SIG-M5 (cell line): ENCODE measurements at places on chromosomes 1 and 21.

- no peak for DNase-seq
Observed at GRCh38 chr1:226702957-226703831, 35.9 kb downstream of the ITPKB start.

DNA sequence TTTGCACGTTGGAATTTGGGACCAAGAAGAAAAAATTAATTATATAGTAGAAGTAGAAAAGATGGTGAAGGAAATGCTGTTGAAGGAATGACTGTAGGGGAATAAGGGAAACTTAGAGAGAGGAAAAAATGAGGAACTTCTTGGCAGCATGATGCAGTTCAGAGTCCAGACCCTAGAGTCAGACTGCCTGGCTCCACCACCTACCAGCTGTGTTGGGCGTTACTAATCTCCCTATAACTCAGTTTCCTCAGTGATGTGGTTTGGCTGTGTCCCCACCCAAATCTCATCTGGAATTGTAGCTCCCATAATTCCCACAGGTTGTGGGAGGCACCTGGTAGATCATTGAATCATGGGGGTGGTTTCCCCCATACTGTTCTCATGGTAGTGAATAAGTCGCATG is 1.3 kb upstream of the SELP start:
- no peak for DNase-seq

DNA sequence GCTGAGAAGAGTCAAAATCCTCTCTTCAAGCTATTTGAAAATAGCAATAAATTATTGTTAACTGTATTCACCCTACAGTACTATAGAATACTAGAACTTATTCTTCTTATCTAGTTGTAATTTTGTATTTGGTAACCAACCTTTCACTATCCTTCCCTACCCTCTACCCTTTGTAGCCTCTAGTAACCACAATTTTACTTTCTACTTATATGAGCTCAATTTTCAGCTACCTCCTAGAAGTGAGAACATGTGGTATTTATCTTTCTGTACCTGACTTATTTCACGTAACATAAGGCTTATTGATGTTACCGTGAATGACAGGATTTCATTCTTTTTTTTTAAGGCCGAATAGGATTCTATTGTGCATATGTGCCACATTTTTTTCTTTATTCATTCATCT is 30.0 kb downstream of the ZC3H11B start:
- no peak for DNase-seq

DNA sequence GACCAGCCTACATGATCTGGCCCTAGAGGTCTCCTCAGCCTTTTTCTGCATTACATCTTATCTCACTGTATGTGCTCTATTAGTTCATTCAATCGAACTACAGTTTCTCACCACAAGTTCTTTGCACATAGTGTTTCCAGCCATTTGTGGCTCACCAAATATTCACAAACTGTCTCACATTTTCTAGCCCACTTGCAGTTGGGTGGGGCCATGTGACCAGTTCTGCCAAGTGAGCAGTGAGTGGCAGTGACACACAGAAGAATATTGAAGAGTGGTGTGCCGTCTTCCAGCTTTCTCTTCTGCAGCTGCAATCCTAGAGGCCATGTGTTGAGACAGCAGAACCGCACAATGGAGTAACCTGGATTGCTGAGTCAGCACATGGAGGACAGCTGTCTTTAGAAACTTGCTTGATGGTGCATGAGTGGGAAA is 103.2 kb upstream of the ZNF644 start:
- DNase-seq: no peak

GRCh38 chr1:15610167-15610566 is 7.1 kb upstream of the DDI2 start:
- DNase-seq: no peak

DNA sequence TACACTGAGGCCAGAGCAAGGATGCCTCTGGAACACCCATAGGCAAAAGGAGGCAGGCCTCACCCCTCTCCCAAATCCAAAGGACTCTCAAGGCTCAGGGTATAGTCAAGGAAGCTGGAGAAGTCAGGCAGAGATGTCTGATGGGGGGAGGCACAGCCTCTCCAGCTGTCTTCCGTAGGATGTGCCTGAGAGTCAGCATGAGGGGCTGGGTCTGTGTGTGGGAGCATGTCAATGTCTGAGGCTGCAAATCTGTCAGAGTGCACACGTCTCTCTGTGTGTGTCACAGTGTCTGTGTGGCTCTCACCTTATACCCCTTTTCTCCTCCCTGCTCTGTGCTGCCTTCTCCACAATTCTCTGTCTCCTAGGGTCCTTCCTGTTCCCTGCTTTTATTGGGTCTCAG is 4.0 kb downstream of the HPCAL4 start:
- no peak for DNase-seq

DNA sequence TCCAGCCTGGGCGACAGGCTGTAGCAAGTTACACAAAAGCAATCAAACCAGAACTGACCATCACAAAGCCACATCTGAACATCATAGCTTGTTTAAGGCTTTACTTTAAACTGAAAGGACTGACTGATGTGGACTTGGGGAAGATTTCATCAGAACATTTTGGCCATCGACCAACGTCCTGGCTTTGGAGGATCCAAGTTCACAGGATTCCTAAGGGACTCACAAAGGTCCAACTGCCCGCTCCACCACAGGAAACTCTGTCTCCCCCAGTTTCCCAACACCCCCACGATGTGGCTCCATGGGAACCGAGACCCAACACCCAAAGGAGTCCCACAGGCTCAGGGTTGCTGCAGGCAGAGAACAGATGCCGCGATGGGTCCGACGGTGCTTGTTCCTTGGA is 9.3 kb downstream of the SSU72 start:
- no peak for DNase-seq

DNA sequence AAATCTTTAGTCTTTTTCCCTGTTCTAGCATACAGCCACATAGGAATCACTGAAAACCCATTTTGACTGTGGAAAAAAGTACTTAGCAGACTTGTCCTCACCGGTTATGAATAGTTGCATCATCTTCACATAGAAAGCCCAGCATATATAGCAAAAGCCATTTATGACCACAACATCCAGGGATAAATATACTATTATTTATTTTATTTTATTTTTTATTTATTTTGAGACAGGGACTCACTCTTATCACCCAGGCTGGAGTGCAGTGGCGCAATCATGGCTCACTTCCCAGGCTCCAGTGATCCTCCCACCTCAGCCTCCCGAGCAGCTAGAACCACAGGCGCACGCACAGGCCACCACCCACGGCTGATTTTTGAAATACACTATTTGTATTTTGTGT is 175.3 kb downstream of the GALNT2 start:
- DNase-seq: no peak

DNA sequence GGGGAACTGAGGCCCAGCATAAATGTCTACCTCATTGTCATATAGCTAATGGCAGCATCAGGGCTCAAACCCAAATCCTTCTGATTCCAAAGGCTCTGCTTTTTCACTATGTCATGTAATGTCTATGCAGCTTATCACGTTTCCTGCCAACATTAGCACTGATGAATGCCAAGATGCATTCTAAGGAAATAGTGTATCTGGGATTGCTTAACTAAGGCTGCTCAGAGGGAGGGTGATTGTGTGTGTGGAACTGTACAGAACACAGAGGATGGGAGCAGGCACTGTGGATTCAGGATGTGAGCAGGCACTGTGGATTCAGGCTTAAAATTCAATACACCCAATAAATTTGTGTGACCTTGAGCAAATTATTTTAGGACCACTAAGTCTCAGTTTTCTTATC is 456.4 kb upstream of the DEPDC1 start:
- DNase-seq: no peak

- DNase-seq: no peak
Observed at GRCh38 chr1:167198518-167199133, 22.1 kb upstream of the POU2F1 start.

DNA sequence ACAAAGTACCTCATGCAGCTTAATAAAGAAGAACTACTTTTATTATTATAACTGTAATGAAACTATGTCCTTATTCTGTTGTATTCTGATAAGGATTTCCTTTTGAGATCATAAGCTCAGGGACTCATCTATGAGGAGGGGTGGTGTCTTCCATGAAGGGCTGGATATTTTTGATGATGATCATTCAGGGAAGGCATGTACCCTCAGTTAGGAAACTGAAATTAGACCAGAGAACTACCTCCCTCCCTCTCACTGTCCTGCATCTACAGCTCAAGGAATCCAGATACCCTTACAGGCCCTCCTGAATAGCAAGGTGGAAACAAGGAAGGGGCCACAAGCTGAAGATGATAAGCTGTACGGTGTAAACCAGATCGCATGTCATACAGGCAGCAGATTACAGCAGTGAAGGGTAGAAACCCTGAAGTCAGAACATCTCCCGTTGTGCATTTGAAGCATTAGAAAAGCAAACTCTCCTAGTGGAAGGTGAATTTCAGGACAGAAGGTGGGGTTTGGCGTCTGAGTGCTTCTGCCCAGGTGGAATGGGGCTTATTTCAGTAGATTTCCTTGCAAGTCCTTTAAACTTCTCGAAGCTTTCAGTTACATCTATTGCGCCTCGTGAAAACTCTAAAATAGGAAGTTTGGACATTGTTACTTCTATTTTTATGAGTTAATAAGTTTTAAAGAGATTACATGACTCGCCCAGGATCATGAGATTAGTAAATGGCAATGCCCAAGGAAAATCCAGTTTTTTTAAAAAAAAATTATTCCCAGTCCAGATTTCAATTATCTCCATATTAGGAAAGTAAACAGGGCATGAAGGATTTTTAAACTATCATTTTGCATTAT is 101.1 kb upstream of the HNRNPU start:
- no peak for DNase-seq

DNA sequence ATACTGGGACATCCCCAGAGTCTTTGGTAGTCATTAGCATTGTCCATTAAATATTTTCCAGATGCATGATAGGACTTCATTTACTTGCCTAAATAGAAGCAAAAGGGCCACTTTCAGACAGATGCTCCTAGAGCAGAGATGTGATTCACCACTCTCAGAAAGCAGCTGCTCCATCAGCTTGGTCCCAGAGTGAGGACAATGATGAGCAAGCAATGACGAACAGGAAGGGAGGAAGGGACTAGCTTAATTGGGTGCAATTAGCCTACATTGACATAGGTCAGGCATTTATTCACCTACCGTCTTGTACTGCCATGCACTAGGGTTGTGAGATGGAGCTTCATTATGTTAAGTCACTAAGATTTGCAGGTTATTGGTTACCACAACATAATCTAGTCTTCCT is 85.1 kb upstream of the PLXNA2 start:
- DNase-seq: no peak

- no peak for DNase-seq
Observed at GRCh38 chr1:147815503-147815902, 55.1 kb upstream of the GJA5 start.

GRCh38 chr1:47827109-47827508 is 170.1 kb downstream of the TRABD2B start:
- no peak for DNase-seq

- DNase-seq: no peak
Observed at GRCh38 chr1:18637511-18637960, 6.9 kb downstream of the PAX7 start.

DNA sequence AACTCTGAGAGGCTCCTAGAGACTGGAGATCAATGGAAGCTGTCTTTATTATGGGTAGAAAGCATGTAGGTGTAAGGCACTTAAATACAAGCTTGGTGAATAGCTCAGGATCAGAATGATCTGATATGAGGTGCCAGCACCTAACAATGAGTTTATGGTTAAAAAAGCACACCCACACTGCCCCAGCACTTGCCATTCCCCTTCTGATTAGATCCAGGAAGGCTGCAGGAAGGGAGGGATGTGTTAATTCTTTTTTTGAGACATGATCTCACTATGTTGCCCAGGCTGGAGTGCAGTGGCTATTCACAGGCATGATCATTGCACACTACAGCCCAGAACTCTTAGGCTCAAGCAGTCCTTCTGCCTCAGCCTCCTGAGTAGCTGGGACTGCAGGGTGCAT is 71.8 kb upstream of the IVNS1ABP start:
- DNase-seq: no peak

DNA sequence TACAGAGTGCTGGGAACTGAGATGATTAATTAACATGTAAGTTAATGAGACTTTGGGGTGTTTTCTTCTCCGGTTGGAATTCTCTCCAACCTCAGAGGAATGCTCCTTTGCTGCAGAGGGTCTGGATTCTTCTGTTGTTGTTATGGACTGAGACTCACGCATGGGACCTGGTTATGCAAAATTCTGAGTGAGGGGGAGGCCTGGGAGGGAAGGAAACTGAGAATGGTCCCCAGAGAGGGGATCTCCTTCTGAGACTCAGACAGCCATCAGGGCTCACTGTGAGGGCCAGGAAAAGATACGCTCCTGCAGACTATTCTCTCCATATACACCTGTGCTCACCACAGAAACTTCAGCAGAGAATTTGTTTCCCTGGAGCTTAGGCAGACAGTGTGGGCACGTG is 56.3 kb downstream of the HTR6 start:
- DNase-seq: no peak

GRCh38 chr1:234111458-234112142 is 207.1 kb downstream of the SLC35F3 start:
- DNase-seq: no peak

- no peak for DNase-seq
Observed at GRCh38 chr1:203328714-203329122, 22.2 kb downstream of the FMOD start.

DNA sequence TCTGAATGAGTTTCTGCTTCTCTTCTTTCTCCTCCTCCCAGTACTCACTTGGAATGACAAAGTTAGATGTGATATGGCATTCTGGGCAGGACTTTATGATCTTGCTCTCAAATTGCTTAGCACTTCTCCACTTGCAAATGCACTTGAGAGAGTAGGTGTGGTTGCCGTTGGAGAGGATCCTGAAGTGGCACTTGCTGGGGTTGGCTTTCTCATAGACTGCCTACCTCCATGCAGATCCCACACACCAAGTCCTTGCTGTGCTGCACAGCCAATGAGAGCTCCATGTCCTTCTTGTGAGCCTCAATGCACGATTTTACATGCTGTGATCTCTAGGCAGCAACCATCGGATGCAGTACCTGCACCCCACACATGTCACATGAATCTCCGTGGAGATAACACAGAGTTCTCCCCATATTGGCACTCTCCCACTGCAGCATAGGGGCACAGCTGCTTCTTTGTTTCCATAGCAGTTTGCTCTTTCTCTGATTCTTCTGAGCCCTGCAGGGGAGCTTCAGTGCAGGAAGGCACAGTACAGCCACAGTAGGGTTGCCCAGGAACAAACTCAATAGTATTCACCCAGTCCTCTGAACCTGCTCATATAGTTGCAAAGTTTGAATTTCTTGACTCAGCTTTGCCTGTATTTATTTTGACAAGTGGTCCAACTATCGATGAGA is 45.2 kb downstream of the ZNF691 start:
- no peak for DNase-seq

DNA sequence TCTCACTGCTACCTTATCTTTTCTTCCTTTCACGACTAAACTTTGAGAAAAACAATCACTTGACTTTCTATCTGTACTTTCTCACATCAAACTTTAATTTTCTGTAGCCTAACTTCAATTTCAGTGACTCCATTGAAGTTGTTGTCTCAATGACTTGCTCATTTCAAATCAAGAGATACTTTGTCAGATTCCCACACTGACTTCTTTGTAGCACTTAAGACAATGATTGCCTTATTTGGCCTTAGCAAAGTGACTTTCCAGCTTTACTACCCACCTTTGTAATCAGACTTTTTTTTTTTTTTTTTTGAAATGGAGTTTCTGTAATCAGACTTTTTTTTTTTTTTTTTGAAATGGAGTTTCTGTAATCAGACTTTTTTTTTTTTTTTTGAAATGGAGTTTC is 37.0 kb downstream of the AGO4 start:
- DNase-seq: no peak
